Panc1 (cell line): ENCODE measurements at places on chromosomes 7 and 10. TPM values are rescaled to one million over a fixed set of nuclear protein-coding genes. Genes with fewer than 3 reads are reported as not detected.

Gene NEUROD6
- total RNA-seq = not detected

- H3K36me3 ChIP-seq = no peaks in the 10 kb centered on the region
- no peaks in the 10 kb centered on the region for H3K4me1 ChIP-seq
- no peak overlapping the region for H3K4me3 ChIP-seq
- H3K27ac ChIP-seq = no peak overlapping the region
These were observed 636.5 kb downstream of the CALN1 start for GRCh38 chr7:71775648-71776047.

- H3K4me3 ChIP-seq = no peak overlapping the region
- H3K27me3 ChIP-seq = no peaks in the 10 kb centered on the region
- DNase-seq = no peak
- H3K36me3 ChIP-seq = no peaks in the 10 kb centered on the region
- H3K4me1 ChIP-seq = no peaks in the 10 kb centered on the region
These were observed 118.2 kb downstream of the ADAM12 start for GRCh38 chr10:126270111-126270510.

GRCh38 chr7:140322759-140323158, 75.6 kb downstream of the SLC37A3 start:
- no peaks in the 10 kb centered on the region for H3K27me3 ChIP-seq
- H3K36me3 ChIP-seq = no peaks in the 10 kb centered on the region
- H3K4me3 ChIP-seq = no peak overlapping the region
- no peaks in the 10 kb centered on the region; the same call in 1 of the 2 replicates for H3K4me1 ChIP-seq

- H3K36me3 ChIP-seq = no peaks in the 10 kb centered on the region
- no peaks in the 10 kb centered on the region for H3K4me1 ChIP-seq
- DNase-seq = no peak
- H3K27me3 ChIP-seq = no peaks in the 10 kb centered on the region
These were observed 664.9 kb downstream of the SUGCT start for GRCh38 chr7:40799493-40800403.

Gene SLC39A12
- total RNA-seq = not detected

Gene HOXA13
- total RNA-seq = 1.2 TPM

DNA sequence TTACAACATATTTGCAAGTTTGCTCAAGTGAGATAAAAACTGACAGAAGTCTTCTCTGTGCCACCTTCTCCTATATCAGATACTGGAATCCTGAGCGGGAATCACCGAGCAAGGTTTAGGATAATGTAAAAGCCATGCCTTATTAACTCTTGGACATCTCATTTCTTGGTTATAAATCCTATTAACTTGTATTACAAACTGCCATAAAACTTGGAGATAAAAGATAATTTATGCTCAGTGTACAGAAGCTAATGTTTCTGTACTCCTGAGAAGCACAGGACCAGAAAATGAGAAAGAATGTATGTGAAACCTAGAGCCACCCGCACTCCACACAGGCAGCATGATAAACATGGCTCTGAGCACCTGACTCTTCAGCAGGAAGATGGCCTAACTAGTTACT, 181.2 kb upstream of the NOBOX start:
- H3K27me3 ChIP-seq = no peaks in the 10 kb centered on the region
- H3K27ac ChIP-seq = no peak overlapping the region
- no peaks in the 10 kb centered on the region for H3K36me3 ChIP-seq
- no peaks in the 10 kb centered on the region for H3K4me1 ChIP-seq
- H3K4me3 ChIP-seq = no peak overlapping the region
- DNase-seq = no peak

Gene MUC12
- 6.8 TPM for total RNA-seq

Gene APBB1IP
- total RNA-seq = 0.21 TPM

- H3K36me3 ChIP-seq = no peaks in the 10 kb centered on the region
- no peaks in the 10 kb centered on the region for H3K4me1 ChIP-seq
- DNase-seq = no peak
These were observed 74.0 kb upstream of the CARD11 start for GRCh38 chr7:3117488-3118231.

GRCh38 chr7:35722054-35722849, 27.3 kb upstream of the HERPUD2 start:
- H3K4me1 ChIP-seq = no peaks in the 10 kb centered on the region
- peaks cover 18% of the 10 kb centered on the region for H3K27me3 ChIP-seq
- no peaks in the 10 kb centered on the region for H3K36me3 ChIP-seq
- no peak for DNase-seq
- no peak overlapping the region for H3K27ac ChIP-seq
- H3K4me3 ChIP-seq = no peak overlapping the region

- DNase-seq = no peak
- no peaks in the 10 kb centered on the region for H3K27me3 ChIP-seq
- no peaks in the 10 kb centered on the region for H3K4me1 ChIP-seq
These were observed 435.6 kb downstream of the CCSER2 start for GRCh38 chr10:84763965-84764364.

DNA sequence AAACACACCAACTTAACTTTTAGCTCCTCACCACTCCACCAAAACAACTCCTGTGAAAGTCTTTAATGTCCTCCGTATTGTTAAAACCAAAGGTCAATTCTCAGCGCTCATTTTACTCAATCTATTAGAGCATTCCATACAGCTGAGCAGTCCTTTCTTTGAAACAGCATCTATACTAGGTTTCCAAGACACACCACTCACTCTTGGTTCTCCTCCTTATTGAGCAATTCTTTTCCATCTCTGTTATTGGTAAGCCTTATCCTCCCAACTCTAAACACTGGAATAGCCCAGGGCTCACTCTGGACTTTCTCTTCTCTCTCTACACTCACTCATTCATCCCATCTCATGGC, 34.9 kb downstream of the COA1 start:
- H3K27me3 ChIP-seq = no peaks in the 10 kb centered on the region
- no peak overlapping the region for H3K4me3 ChIP-seq
- H3K4me1 ChIP-seq = no peaks in the 10 kb centered on the region
- no peak overlapping the region for H3K27ac ChIP-seq

DNA sequence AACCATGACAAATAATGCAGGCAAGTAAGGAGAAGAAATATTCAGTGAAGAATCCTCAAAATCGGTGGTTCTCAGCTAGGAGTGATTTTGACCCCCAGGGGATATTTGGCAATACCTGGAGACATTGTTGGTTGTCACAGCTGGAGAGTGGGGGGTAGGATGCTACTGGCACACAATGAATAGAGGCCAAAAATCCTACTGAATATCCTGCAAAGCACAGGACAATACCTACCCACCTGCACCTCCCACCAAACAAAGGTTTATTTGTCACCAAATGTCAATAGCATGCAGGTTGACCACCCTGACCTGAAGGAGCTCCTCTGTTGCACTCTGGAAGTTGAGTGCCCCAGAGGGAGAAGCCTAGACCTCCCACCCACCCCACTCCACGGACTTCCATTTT, 1028.6 kb downstream of the CNTNAP2 start:
- no peak overlapping the region for H3K4me3 ChIP-seq
- DNase-seq = no peak
- no peaks in the 10 kb centered on the region for H3K27me3 ChIP-seq
- H3K4me1 ChIP-seq = no peaks in the 10 kb centered on the region
- H3K27ac ChIP-seq = no peak overlapping the region

DNA sequence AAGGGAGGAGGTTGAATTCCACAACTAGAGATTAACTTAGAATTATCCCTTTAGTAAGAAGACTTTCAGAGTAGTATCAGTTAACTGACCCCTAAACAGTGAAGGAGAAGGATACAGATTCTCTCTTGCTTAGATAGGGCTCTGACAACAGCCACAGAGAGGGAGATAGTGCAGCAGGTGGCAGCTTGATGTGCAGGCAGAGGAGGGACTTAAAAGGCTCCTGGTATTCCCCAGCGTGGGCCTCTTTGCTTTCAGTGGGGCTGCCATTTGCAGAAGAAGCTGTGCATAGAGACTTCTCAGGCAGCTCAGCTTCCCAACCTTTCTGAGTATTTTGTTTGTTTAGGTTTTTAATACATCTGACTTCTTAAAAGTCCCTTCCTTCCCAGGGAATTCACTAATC, 16.0 kb downstream of the FZD1 start:
- peaks cover 2% of the 10 kb centered on the region; the same call in 1 of the 2 replicates for H3K27me3 ChIP-seq
- no peak overlapping the region for H3K27ac ChIP-seq
- DNase-seq = no peak
- H3K4me3 ChIP-seq = no peak overlapping the region

GRCh38 chr10:119416855-119417254, 125.7 kb downstream of the RGS10 start:
- 0 out of 2 replicates have a peak, but pooled peaks cover 3% of the 10 kb centered on the region for H3K4me1 ChIP-seq
- H3K27ac ChIP-seq = no peak overlapping the region
- H3K36me3 ChIP-seq = no peaks in the 10 kb centered on the region
- H3K27me3 ChIP-seq = no peaks in the 10 kb centered on the region
- H3K4me3 ChIP-seq = no peak overlapping the region

Gene FXYD4
- total RNA-seq = not detected

GRCh38 chr10:75272094-75272493, 36.3 kb upstream of the COMTD1 start:
- no peaks in the 10 kb centered on the region for H3K27me3 ChIP-seq
- no peaks in the 10 kb centered on the region for H3K36me3 ChIP-seq
- no peak overlapping the region for H3K27ac ChIP-seq
- DNase-seq = no peak
- H3K4me3 ChIP-seq = no peak overlapping the region

Gene PNLIPRP3
- not detected for total RNA-seq

Gene PAPSS2
- 17.1 TPM for total RNA-seq

GRCh38 chr10:11140963-11141362, 123.3 kb downstream of the CELF2 start:
- no peaks in the 10 kb centered on the region for H3K4me1 ChIP-seq
- no peaks in the 10 kb centered on the region for H3K27me3 ChIP-seq
- no peak overlapping the region for H3K4me3 ChIP-seq
- no peak overlapping the region for H3K27ac ChIP-seq
- DNase-seq = no peak
